ENCODE measurements at places on chromosomes 2 and 18.
A peak's percentile ranks its signal among the peaks of the same experiment; 100 is the strongest.

GRCh38 chr2:174654419-174654941, 56.9 kb upstream of the WIPF1 start:
- DNase-seq, result peak; percentile 42

DNA sequence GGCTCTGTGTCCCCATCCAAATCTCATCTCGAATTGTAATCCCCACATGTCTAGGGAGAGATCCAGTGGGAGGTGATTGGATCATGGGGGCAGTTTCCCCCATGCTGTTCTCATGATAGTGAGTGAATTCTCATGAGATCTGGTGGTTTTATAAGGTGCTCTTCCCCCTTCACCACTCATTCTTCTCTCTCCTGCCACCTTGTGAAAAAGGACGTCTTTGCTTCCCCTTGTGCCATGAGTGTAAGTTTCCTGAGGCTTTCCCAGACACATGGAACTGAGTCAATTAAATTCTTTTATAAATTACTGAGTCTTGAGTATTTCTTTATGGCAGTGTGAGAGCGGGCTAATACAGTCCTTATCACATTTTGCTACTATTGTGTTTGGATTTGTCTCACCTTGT, 177.6 kb upstream of the SLC39A10 start:
- no peak for DNase-seq

DNA sequence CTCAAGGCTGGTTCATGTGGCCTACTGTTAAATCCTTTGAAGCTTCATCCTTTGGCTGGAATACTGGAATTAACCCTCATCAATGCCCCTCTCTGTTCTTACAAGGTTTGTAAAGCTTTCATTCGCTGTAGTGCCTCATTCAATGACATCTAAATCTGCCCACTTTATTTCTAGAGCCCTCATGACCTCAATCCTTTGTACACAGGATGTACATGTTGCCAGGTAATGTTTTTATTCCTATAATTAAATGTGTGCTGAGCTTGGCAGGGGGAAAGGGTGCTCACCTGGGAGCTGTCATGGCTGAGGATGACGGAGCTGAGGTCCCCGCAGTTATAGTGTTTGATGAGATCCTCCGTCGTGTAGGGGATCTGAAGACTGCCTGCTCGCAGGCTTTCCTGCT, 39.3 kb downstream of the TRABD2A start:
- DNase-seq, result no peak

DNA sequence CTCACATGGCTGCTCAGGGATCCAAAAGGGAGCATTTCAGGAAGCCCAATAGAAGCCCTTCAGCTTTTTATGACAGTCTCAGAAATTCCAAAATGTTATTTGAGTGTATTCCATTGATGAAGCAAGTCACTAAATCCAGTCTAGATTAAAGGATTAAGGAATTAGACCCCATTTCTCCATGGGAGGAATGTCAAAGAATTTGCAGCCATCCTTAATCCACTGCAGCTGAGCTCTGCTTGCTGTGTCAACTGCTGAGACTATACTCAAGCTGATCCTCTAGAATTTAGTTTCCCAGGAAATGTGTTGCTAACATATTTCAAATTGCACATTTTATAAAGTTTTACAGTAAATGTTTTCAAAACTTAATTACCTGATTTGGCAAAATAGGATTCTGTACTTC, 28.4 kb upstream of the C2orf69 start:
- no peak for DNase-seq

DNA sequence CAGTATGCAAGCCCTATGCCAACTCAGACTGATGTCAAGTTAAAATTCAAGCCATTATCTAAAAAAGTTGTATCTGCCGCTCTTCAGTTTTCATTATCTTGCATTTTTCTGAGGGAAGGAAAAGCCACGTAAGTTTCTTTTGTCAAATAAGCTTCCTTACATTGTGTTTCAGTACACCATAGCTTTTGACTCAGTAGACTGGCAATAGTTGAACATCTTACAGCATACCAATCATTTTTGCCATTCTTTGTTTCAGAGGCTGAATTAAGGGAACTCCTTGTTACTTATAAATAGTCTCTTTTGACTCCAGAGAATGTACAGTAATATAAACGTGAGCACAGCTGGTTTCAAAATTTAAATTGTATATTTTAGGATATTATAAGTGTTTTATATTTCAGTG, 120.6 kb downstream of the EHBP1 start:
- no peak for DNase-seq

DNA sequence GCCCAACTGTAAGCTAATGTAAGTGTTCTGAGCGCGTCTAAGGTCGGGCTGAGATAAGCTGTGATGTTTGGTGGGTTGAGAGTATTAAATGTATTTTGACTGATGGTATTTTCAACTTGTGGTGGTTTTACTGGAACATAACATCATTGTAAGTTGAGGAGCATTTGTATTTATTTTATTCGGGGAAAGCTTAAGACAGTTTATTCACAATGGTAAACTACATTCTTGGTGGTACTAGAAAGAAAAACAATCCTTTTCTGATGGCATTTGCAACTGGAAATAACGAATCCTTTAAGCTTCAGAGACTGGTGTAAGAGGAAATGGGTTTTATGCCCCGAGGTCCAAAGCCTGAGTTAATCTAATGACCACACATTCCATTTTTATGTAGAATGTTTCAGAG, 283.3 kb upstream of the NETO1 start:
- DNase-seq, result no peak
